ENCODE measurements at places on chromosomes 1 and 21. TPM values are rescaled to one million over a fixed set of nuclear protein-coding genes. Genes with fewer than 3 reads are reported as not detected.

Gene ZSWIM5
- total RNA-seq, result 8.0 TPM

Gene FAM163A
- 2.0 TPM for total RNA-seq

Gene FAM43B
- 8.9 TPM for total RNA-seq

Gene OR2L2
- total RNA-seq, result 3.7 TPM

Gene PLA2G2F
- total RNA-seq, result not detected

Gene CLCNKB
- total RNA-seq, result not detected
